NCI-H187 treated with DMSO at 0.1 percent for 48 hours (cell line): ENCODE measurements at places on chromosomes 16 and 17.

DNA sequence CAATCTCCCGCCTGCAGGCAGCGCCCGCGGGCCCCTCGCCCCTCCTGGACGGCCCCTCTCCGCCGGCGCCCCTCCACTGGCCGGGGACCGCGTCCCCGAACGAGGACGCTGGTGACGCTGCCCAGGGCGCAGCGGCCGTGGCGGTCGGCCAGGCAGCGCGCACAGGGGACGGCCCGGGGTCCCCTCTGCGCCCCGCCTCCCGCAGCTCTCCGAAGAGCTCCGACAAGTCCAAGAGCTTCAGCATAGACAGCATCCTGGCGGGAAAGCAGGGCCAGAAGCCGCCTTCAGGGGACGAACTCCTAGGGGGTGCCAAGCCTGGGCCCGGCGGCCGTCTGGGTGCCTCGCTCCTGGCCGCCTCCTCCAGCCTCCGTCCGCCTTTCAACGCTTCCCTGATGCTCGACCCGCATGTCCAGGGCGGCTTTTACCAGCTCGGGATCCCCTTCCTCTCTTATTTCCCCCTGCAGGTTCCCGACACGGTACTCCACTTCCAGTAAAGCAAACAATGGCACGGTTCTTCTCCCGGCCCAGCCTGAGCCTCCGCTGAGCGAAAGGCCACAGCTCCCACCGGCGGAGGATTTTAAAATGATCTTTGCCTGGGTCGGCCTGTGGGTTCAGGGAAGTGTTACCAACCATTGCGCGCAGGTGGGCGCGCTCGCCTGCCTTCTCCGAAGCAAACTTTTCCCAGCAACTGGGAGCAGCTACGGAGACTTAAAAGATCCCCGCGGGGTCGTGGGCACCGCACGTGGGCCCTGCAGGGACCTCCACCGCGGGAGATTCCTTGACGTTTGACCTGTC is 1.1 kb downstream of the FOXL1 start:
- DNase-seq, result no peak

- no peak for DNase-seq
Measured at GRCh38 chr17:18176176-18176575, 7.5 kb upstream of the ALKBH5 start.

DNA sequence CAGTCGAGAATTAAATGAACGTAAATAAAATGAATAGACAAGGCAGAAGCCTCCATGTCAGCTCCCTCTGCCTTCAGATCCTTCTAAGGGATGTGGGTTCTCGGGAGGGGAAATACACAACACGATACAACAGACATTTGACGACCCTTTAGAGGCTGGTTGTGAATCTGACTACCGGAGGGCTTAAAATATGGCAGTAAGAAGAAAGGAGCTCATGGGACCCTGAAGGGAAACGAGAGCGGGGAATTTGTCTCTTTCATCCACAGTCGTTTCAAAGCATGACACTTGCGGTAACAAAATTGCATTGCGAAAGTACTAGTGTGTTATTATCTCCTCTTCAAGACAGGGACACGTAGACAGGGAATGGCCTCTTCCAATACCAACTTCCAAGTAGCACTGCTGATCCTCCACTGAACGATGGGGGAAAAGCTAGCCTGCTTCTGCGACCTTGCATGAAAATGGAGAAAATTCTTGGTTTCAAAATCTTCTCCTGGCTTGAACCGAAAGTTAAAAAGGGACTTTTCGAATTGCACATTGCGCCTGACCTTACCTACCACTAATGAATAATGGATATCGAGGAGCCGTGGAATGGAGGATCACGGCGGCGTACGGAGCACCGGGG is 1.2 kb upstream of the TNRC6C start:
- DNase-seq, result no peak

DNA sequence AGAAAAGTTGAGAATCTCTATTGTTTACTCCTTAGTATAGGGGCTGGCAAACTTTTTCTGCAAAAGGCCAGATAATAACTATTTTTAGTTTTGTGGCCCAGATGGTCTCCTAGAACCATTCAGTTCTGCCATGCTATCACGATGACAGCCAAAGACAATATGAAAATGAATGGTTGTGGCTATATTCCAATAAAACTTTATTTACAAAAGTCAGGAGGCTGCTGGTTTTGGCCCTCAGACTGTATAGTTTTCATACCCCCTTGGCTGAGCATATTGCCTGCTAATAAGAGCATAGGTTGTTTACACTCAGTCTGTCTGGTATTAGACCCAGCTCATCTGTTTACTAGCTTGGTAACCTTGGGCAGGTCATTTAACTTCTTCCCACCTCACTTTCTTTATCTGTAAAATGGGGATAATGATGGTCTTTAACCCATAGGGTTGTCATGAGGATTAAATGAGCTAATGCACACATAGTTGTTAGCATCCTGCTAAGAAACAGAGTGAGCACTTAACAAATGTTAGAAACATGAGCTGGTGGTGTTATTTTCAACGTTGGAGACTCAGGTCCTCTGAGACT is 156.3 kb downstream of the MSI2 start:
- no peak for DNase-seq

GRCh38 chr17:71057448-71057847 is 888.1 kb downstream of the KCNJ2 start:
- no peak for DNase-seq

- DNase-seq, result no peak
Measured at GRCh38 chr17:17186051-17186450, 20.1 kb downstream of the PLD6 start.

DNA sequence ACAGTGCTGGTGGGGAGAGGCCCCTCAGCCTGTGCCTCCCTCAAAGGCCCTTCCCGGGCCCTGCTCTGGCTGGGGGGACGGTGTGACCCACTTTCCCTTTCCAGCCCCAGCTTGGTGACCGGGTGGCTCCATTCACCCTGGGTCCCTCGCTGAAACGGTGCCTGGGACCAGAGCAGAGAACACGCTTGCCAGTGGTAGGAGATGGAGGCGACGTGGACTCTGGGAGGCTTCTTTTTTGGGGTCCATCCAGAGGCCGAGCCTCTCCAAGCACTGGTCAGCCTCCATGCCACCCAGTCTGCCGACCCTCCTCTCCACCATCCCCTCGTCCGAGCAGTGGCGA is 7.7 kb downstream of the CENPX start:
- DNase-seq, result no peak

- DNase-seq, result no peak
Measured at GRCh38 chr17:41697122-41697962, 8.7 kb downstream of the EIF1 start.

- DNase-seq, result no peak
Measured at GRCh38 chr16:85164431-85164830, 52.2 kb upstream of the CIBAR2 start.

- DNase-seq, result no peak
Measured at GRCh38 chr17:63440127-63440769, 5.9 kb downstream of the CYB561 start.

DNA sequence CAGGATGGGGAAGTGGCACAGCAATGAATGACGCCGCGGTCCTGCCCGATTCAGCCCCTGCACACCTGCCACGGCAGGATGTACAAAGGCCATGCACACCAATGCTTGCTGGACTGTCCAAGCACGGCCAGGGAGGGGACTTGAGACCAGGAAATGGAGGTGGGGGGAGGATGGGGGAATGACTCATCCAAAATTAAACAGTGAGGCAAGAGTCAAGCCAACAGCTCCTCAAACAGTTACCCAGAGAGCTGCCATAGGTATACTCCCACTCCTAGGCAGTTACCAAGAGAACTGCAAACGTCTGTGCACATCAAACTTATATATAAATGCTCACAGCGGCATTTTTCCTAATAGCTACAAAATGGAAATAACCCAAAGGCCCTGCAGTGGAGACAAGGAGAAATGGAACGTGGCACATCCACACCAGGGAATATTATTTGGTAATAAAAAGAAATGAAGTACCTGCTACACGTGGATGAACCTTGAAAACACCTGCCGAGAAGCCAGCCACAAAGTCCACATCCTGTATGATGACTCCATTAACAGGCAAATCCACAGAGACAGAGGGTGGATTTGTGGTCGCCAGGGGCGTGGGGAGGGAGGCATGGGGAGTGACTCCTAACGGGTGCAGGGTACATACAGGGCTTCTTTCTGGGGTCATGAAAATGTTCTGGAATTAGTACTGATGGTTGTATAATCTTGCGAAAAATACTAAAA is 54.1 kb downstream of the VAC14 start:
- DNase-seq, result no peak

DNA sequence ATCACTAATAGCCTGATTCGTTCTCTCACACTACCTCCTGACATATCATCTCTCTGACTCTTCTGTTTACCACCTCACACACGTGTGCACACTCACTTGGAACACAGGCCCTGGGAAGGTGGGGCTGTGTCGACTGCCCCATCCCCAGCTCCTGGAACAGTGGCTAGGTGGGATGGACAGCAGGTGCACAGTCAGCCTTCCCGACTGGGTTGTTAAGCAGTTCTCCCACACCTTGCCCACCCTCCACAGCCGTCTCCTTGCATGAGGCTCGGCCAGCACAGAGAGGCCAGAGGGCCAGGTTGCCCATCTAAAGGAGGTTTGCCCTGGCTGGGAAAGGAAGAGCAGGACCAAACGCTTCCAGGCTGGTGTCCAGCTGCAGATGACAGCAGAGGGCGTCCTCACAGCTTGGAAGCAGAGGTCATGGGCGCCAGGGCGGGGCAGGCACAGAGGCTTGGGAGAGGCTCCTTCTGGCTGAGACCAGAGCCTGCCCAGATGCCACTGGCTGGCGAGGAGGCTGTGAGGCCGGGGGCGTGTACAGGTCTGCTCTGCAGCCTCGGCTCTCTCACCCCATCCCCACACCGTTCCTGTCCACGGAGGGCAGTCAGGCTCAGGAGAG is 92.8 kb downstream of the AMFR start:
- DNase-seq, result no peak
